ENCODE measurements at places on chromosomes 5 and 9.

DNA sequence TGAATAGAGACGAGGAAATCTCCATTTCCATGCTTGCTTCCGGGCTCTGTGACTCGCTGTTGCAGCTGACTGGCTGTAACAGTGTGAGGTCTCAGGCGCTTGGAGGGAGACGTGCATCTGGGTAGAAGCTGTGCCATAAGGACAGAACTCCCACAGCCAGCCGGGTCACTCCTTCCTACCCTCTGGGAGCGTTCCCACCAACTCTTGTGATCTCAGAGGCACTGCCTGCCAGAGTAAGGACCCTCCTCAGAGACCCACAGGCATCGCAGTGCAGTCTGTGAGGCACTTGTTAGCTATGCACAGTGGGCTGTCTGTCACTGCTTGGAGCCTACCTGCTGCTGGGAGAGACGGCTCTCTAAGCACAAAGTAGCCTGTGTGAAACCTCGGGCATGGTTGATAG is 203.4 kb upstream of the SEMA6A start:
- DNase-seq: no peak

DNA sequence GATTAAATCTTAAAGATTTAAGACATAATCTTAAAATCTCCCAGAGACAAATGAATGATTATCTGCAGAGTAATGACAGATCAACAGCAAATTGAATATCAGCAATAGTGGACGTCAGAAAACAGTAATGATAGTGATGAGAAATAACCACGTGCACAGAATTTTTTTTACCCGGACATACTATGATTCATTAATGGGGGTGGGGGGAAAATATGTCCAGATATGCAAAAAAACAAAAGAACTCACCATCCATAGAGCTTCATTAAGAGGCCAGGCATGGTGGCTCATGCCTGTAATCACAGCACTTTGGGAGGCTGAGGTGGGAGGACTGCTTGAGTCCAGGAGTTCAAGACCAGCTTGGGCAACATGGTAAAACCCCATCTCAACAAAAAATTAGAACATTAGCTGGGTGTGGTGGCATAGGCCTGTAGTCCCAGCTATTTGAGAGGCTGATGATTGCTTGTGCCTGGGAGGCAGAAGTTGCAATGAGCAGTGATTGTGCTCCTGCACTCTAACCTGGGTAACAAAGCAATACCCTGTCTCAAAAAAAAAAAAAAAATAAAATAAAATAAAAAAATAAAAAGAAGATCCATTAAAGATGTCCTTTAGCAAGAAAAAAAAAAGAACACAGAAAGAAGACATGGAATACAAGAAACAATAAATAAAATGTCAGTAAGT is 30.9 kb upstream of the SHOC1 start:
- DNase-seq: no peak

DNA sequence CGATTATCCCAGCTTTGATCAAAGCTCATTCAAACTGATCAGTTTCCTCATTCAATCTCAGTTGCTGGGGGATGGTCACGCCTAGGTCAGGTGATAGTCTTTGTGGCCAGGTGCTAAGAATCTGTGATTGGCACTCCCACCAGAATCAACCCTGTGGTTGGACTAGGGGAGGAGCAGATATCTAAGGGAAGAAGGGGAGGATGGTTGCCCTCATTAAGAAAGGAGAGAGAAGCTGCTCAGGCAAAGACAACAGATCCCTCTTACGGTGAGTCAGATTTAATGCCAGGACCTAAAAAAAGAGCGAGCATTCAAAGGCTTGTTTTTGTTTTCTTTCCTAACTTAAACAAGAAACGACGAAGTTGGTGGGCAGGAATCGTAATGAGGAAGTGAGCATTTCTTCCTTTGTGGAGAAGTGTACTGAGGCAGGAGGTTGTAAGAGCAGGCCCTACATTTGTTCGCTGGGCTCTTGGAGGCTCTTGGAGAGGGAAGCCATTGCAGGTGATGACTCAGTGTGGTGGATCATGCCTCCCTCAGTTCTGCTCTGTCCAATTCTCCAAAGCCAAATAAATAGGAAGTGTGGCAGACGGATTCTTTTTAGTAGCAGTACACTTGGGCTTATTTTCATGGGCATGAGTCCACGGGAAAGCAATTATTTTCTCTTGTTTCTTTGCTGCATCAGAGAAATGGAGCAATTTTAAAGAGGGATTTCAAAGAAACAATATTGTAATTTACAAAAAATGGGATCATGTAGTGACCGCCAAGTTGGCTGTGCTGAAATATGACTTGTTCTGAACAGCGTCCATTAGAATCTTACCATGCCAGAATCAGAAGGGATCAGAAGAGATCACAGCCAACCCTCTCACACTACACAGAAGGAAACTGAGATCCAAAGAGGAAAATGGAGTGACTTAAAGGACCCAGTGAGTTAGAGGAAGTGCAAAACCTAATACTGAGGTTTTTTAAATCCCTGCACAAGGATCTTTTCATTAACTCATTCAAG is 18.7 kb upstream of the TGFBR1 start:
- DNase-seq: no peak

GRCh38 chr5:40689438-40689837 is 9.7 kb downstream of the PTGER4 start:
- no peak for DNase-seq

GRCh38 chr5:139068494-139069151 is 129.5 kb downstream of the SIL1 start:
- DNase-seq: no peak

DNA sequence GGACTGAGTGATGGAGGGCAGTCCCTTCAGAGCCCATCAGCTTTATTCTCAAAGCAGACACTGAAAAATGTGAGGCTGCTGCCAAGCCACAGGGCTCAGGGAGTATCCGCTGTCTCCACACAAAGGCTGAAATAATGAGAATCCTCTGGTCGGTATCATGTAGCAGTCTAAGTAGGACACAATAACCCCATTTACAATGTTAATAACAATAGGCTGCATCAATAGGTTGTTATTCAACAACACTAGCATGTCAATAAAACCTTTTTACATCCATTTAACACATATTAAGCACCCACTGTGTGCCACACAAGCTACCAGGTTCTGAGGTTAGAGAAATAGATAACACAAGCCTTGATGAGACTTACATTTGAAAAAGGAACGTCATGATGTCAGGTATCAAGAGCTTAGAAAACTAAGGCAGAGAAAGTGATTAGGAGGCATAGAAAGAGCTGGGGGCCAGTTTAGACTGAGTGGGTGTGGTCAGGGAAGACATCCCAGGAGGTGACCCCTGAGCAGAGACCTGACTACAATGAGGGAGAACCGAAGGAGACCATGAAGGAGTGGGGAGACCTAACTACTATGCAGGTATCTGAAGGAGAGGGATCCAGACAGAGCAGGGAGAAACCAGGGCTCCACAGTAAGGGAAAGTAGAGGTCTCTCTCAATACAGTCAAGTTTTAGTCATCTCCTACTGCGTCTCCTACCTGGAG is 140.1 kb upstream of the GRIA1 start:
- DNase-seq: no peak

DNA sequence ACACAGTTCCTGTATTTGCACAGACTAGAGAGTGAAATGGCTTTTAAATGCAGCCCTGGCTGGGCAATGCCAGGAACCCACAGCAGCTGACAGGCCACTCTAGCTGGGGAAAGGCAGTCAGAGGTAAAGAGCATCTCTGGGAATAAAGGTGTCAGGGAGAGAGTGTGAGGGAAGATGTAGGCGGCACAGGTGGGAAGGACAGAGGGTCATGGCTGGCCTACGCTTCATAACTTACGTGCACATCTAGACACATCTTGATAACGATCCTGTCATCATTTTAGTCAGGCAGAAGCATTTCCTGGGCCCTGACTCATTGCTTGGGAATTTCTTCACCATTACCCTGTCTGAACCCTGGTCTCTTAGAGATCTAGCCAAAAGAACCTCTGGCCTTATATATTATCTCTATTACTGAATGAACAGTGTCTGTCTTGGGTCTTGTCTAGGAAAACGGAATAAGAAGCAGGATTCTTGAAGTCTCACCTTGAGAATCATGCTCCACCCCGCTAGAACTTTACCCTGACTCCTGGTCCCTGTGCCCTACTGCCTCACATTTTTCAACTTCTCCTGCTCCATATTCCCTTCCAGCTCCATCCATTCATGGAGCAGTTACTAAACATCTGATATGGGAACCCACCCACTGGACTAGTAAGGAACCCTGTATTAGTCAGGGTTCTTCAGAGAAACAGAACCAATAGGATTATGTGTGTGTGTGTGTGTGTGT is 106.4 kb upstream of the ELL2 start:
- DNase-seq: no peak

DNA sequence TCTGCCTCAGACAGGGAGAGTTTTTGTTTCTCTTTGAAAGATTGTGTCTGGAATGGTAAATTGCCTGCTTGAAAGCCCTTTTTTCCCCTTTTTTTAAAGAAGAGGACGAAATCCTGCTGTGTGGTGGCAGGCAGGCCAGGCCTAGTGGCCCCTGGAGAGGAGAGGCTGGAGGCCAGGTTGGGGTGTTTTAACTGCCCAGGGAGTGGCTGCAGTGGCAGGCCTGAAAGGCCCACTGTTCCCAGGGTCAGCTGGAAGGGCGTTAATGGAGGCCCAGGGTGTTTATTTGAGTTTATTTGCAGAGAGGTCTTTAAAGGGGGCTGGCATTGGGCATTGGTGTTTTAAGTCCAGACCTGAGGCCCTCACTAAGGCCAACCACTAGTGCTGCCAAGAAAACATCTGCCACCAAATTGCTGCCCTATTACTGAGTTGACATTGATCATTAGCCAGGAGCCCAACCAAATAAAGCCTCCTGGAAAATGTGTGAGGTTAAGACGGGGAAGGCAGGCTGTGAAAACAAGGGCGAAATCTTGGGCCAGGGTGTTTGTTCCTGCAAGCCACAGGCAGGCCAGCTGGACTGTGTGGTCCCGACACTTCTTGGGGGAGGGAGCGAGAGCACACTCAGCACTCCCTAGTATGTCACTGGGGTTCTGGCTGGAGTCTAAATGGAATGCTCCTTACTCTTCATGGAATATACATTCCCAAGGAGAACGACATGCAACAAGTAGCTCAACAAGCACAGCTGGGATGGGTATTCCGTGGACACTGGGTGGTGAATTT is 5.0 kb downstream of the JADE2 start:
- no peak for DNase-seq

GRCh38 chr5:132751971-132752580 is 4.8 kb downstream of the CCNI2 start:
- no peak for DNase-seq

GRCh38 chr9:97124256-97124655 is 85.3 kb upstream of the CTSV start:
- no peak for DNase-seq

- no peak for DNase-seq
These were observed 140.3 kb upstream of the GRIN3A start for GRCh38 chr9:101878734-101879133.

DNA sequence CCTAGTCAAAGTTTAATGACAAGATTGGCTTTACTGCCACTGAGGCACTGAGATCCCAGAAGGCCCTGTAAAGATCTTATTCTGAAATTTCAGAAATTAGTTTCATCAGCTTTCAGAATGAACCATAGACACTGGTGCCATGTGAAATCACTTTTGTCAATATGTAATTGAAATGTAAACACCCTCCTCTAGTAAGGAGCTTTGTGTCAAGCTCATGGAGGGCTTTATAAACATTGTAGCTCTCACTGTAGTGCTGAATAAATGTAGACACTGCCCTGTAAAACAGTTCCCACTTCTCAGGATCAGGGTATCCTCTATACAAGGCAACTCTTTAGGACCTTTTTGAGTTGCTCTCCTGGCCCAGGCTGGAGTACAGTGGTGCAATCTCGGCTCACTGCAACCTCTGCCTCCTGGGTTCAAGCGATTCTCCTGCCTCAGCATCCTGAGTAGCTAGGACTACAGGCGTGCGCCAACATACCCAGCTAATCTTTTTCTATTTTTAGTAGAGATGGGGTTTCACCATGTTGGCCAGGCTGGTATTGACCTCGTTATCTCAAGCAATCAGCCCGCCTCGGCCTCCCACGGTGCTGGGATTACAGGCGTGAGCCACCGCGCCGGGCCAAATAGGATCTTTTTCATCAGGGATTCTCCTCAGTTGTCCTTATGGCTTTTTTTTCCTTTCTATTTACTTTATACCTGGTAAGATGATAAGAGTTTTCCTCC is 1823.9 kb upstream of the CDH9 start:
- DNase-seq: no peak

DNA sequence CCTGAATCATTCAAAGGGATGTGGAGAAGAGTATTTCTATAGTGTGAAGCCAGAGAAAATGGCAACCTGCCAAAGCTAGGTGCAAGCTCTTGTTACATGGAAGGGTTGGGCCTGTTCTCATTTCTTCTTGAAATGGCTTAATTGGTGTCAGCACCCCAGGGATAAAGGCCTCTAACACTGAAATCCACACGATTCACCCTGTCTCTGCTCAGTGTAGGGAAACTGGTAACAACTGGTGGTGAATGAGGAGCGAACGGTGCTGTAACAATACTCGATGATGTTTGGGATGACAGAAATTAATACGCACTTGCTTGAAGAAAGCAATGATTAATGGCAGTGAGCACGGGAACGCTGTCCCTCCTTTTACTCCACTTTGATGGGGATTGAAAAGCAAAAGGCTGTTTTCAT is 16.2 kb downstream of the PBX3 start:
- DNase-seq: peak; percentile 94

DNA sequence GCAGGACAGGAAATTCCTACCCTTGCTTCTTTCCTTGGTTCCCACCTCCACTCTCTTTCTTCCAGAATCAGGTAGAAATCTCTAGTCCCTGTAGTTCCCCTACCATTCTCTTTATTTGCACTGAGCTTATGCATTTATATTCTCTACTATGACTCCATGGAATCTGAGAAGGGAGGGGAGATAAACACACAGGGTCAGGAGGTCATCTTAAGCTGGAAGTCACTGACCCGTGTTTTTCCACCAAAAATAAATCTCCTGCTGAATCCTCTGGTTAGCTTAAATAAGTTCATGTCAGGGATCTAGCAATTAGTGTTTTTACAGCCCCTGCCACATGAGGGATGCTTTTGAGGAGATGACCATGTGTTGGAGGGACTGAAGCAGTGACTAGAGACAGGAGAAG is 3.7 kb downstream of the ACTL7B start:
- no peak for DNase-seq

GRCh38 chr5:43893951-43894684 is 291.1 kb downstream of the NNT start:
- DNase-seq: no peak

GRCh38 chr9:34546834-34547827 is 24.3 kb upstream of the ENHO start:
- no peak for DNase-seq

GRCh38 chr5:74257645-74258313 is 382.7 kb downstream of the ENC1 start:
- peak; percentile 15 for DNase-seq

DNA sequence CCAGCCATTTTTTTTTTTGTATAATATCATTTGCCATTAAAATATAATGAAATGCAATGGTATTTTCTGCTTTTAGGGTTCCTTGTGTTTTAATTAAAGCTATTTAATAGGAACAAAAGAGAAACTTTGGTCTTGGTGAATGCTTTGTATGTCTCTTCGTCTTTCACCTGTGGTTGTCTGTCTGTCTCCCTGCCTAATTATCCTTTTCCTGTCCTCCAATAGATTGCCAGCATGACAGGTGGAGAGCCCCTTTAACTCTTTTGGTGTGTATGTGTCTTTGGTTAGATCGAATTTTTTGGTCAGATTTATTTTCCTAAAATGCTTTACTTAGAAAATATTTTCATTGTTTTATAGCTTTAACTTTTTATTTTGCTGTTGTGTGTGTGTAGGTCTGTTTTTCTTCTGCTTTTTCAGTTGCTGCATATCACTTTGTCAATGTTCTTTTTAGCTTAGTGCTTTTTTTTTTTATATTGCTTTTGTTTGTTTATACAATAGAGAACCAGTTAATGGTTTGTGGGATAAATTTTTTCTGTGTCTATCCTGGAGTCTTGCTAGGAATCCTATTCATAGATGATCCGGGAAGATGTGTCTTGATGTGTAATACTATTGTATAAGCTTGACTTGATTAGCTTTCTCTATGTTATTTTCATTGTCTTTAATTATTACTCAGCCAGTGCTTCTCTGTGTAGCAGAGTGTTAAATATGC is 8.6 kb downstream of the CHMP5 start:
- DNase-seq: no peak
